Myometrial cell (primary cell): ENCODE measurements at places on chromosomes 13 and 19. TPM values are rescaled to one million over a fixed set of nuclear protein-coding genes. Genes with fewer than 3 reads are reported as not detected.

Gene PEAK3
- total RNA-seq = not detected in 2 replicates

Gene CA11
- total RNA-seq = 1.2 TPM in 1 of 2 replicates, not detected in the other

Gene ATP4B
- total RNA-seq = not detected in 2 replicates

Gene ZNF71
- total RNA-seq = 3.5 and 4.4 TPM in 2 replicates

Gene SERPINE3
- not detected in 2 replicates for total RNA-seq

Gene KASH5
- total RNA-seq = not detected in 2 replicates

Gene LILRB3
- not detected in 2 replicates for total RNA-seq

Gene ZNF442
- 0.53 and 0.86 TPM in 2 replicates for total RNA-seq

Gene ATCAY
- 0.58 and 1.2 TPM in 2 replicates for total RNA-seq

Gene ZNF415
- 2.7 and 3.7 TPM in 2 replicates for total RNA-seq

Gene TBXA2R
- total RNA-seq = 3.2 and 8.6 TPM in 2 replicates

Gene SIGLEC5
- total RNA-seq = not detected in 2 replicates

Gene UBE2L5
- not detected in 2 replicates for total RNA-seq

Gene CGB5
- total RNA-seq = not detected in 2 replicates

Gene PGLYRP2
- not detected in 2 replicates for total RNA-seq

Gene PPP6R1
- total RNA-seq = 31.7 and 45.6 TPM in 2 replicates
